Gastroesophageal sphincter (tissue), 4 donors: ENCODE measurements at places on chromosomes 11 and 22. TPM values are rescaled to one million over a fixed set of nuclear protein-coding genes. Genes with fewer than 3 reads are reported as not detected.

The SCN4B gene
- total RNA-seq: 5.8 TPM

The FLRT1 gene
- 4.3 TPM for total RNA-seq

The SCGB1A1 gene
- not detected for total RNA-seq

The YDJC gene
- total RNA-seq: 13.1 TPM

The ZNF280B gene
- 0.16 TPM for total RNA-seq

The ANKK1 gene
- not detected for total RNA-seq

The TUB gene
- total RNA-seq: 8.2 TPM

The OR6T1 gene
- not detected for total RNA-seq

The GDPD4 gene
- total RNA-seq: not detected

The SIAE gene
- 3.1 TPM for total RNA-seq

The OR4A15 gene
- total RNA-seq: not detected

The CLCF1 gene
- 6.1 TPM for total RNA-seq

The KIF18A gene
- total RNA-seq: 0.59 TPM

- peak; percentile 87 for ATAC-seq
Observed at GRCh38 chr11:48034926-48035871, 54.8 kb downstream of the PTPRJ start.

DNA sequence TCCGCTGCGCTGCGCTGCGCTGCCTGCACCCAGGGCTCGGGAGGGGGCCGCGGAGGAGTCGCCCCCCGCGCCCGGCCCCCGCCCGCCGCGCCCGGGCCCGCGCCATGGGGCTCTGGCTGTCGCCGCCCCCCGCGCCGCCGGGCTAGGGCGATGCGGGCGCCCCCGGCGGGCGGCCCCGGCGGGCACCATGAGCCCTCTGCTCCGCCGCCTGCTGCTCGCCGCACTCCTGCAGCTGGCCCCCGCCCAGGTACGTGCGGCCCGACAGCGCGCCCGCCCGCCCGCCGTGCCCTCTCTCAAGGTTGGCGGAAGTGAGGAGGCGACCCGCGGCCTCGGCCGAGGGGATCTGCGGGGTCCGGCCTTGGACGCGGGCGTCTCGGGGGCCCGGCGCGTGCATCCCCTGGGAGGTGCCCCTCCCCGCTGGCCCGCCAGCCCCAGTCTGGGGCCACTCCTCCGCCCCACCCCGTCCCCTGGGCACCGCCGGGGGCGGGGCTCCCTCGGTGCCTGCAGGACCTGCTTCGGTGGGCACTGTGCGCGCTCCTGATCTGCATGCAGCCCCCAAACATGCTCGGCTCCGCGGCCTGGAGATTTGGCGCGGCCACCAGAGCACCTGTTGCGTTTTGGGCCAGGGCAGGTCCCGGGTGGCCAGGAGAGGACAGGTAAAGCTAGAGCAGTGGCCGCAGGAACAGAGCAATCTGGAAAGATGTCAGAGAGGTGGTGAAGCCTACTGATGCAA is 429 bp downstream of the VEGFB start:
- peak; percentile 47 for ATAC-seq

DNA sequence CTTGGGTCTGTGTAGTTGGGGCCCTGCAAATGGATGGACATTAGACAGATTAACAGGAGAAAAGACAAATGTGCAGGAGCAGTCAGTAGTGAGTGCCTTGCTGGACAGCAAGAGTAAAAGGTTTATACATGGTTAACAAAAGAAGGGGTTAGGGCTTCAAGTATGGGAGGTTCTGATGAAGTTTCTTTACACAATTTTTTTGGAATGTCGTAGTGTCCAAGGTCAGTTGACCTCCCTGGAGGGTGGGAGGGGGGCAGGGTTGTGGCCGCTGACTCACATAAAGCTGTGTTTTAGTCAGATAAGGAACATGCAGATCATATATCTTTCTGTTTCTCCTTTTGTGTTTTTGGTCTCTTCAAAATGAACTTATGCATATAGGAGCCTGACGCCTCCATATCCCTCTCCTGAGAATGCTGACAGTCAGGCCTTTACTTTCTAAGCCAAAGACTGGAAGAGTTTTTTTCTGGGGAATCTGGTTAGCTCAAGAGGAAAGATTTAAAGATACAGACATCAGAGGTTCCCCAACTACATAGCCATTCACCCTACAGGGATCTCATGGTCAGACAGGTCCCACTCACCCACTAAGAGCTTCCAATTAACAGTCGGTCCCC is 134.3 kb downstream of the NECTIN1 start:
- ATAC-seq: no peak

- ATAC-seq: no peak
Observed at GRCh38 chr11:64814712-64815187, 4.4 kb upstream of the MEN1 start.

GRCh38 chr11:8988329-8989234 is 15.2 kb downstream of the NRIP3 start:
- no peak for ATAC-seq

DNA sequence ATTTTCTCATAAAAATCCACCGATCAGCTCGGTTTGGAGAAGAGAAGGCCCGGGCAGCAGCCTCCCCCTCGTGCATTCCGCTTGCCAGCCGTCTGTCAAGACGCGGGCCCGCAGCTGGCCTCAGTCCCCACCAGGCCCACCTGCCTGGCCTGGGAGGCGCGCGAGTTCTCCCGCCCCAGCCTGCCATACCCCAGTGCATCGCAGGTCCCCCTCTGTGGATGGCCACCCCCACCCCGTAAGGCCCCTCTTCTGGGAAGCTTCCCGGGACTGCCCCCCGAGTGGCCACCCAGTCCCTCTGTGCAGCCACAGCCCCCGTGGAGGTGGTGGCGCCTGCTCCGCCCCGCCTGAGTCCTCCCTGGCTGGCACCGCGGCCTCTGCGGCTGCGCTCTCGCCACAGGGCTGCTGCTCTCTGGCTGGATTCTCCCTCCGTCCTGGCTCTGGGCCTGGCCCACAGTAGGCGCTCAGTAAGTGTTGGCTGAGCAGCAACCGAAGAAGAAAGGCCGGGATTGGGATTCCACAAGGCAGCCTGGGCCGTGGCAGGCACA is 74.0 kb upstream of the TCF20 start:
- peak; percentile 74 for ATAC-seq

- no peak for ATAC-seq
Observed at GRCh38 chr22:17083255-17083654, 1.5 kb upstream of the IL17RA start.

- ATAC-seq: no peak
Observed at GRCh38 chr22:42317691-42318547, 47.5 kb upstream of the TCF20 start.

DNA sequence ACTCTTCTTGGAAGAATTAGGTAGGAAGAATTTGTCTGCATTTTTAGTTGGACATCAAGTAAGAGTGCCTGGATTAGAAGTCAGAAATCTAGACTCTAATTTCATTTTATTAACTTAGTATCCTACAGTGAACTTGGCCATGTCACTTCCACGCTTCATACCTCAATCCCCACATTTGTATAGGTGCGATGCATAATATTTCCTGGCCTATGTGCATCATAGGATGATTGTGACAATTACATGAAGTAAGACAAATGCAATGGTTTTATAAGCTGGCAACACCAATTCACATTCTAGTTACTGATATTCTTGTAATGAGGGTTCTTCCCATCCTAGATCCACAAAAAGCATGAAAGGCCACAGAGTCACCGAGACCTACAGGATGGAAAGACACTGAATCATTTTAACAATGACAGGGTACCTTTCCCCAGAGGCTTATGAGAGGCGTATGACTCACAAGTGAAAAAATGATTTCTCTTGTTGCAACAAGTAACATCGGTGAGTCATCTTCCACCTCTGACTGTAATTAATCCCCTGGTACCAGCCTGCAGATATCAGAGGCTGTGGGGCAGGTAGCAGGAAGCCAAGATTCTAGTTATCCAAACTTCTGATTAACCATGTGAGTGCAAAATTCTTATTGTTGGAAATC is 56.0 kb upstream of the OR5AK2 start:
- ATAC-seq: no peak

DNA sequence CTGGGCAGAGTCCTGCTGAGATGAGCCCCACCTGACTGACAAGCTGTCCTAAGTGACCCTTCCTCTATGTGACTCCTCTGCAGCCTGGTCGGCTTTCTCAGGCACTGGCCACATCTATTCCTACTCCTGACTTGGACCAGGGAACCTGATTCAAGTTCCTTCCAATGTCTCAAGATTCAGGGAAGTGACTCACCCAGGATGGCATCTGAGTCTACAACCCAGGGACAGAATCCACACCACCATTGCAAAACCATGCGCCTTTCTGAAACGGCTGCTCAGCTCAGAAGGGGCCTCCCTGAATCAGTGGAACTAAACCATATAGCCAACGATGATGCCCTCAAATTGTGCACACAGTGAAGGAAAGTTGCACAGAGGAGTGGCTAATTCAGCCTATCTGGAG is 63.9 kb upstream of the CSNK2A3 start:
- no peak for ATAC-seq

DNA sequence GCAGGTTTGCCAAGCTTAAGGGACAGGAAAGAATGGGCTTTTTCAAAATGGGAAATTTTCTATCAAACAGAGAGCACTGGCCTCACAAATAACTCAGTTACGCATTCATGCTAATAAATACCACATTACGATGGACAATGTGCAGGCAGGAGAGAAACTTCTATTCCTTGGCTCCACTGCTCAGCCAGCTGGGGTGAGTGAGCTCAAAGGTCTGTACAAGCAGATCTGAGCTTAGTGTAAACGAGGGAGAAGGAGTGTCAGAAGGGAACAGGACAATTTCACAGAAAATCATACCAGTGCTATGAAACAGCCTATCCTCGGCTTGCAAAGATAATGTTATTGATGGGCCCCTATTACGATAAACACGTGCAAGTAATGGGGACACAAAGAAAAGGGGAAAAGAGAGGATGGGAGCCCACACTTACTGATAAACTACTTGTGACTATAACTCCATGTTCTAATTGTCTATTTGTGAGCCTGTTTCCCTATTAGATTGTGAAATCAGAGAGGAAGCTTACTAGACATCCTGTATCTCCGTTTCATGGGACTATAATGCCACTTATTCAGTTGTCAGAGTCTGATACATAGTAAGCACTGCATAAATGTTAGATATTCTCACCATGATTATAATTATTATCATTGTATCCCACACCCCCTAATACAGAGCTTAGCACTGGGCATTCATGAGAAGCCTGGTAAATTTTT is 46.3 kb downstream of the AMOTL1 start:
- peak; percentile 69 for ATAC-seq

DNA sequence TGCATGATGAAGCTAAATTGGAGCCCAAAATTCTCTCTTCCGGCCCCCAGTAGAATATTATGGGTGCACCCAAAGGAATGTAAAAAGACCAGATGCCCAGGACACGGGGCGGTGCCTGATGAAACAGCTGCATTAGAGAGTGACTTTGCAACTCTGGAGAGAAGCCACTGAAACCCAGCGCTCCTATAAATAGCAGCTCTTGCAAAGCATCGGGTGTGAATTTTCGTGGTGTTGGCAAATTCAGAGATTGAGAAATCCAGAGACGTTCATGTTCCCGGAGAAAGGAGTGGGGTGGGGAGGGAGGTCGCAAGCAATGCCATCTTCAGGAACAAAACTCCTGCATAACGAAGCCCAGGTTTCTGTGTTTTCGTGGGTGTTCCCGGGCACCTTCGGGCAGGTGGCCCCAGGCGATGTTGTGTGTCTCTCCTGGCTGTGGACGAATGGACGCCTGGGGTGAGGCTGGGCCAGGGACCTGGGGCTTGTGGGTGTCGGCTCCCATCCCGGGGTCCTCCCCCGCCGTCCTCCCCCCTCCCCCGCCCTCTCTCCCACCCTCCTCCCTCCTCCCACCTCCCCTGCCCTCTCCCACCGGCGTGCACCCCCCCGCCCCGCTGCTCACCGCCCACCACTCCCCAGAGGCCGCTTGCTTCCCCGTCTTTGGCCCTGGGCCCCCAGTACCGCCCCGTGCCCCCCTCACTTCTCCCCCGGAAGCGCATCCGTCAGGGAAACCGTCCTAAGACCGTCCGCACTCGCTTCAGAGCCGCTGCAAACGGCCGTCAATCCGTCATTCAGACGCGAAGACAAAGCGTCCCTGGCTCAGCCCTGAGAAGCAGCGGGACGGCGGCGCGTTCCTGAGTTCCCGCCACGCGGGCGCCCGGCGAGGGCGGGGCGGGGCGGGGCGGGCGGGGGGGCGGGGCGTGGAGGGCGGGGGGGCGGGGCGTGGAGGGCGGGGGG is 26.7 kb upstream of the TOLLIP start:
- peak; percentile 86 for ATAC-seq

GRCh38 chr11:128725630-128726319 is 31.9 kb downstream of the FLI1 start:
- ATAC-seq: no peak

- ATAC-seq: no peak
Observed at GRCh38 chr11:32002311-32002710, 88.6 kb upstream of the RCN1 start.

DNA sequence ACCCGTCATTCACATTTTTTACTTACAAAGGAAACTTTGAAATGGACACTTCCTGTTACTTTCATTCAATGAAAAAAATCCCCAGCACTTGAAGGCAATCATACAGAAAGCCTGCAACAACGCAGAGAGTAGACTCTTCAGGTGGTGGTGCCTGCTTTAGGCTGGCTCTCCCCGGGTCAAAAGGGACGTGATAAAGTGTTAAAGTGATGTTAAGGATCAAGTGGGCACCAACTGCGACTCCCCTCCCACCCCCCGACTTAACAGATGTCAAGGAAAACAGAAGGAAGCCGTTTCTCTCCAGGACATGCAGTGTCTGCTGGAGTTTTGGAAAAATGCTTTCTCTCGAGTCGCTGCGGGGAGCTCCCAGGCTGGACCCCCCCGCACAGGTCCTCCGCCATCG is 414 bp upstream of the PNPLA3 start:
- ATAC-seq: no peak

DNA sequence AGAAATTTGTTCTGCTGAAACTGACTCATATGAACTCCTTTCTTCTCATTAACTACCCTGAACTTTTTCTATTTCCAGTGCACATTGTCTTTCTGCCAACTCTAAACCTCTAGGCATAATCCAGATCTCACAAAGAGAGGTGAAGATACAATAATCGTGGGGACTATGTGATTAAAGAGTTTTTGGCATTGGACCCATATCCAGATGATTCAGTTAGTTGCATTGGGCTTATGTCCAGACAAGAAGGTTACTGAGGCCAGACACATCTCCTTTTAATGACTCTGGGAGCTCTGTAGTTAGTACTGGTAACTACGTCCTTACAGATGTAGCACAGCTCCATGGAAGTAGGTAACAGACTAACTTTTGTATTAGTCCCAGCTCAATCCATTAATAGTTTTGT is 273.0 kb downstream of the CASP12 start:
- ATAC-seq: no peak

DNA sequence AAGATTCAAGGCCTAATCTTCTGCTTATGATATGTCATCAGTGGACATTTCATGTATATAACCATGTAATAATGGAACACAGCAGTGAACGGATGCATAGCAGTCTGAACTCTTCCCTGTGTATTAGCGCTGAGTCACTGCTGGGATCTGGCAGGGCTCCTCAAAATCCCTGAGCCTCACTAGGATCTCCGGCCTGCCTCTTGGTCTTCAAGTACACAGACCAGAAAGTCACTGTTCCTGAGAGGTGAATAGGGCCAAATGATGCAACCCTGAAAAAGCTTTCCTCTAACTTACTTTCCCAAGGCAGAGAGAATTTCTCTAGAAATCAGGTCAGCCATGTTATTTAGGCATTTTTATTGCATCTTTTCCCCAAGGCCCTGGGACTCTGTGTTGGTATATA is 35.0 kb downstream of the POU2AF1 start:
- ATAC-seq: peak; percentile 86

- peak; percentile 65 for ATAC-seq
Observed at GRCh38 chr22:22865311-22866072, 22.1 kb upstream of the IGLL5 start.

- no peak for ATAC-seq
Observed at GRCh38 chr11:7964873-7965272, 374 bp downstream of the NLRP10 start.
